ENCODE measurements at places on chromosomes 16 and 17.

DNA sequence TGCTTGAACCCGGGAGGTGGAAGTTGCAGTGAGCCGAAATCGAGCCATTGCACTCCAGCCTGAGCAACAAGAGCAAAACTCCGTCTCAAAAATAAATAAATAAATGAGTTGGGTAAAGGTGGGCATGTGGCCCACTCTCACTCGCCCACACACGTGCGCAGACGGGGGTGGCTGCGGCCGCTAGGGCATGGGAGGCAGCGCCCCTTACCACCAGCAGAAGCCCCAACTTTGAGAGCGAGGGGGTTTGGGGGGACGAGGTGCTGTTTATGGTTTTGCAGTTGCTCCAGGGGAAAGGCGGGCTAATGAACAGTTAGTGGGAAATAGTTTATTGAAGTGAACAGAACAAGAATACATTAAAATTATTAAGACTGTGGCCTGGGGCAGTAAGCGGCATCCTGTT is 14.9 kb upstream of the RBFOX3 start:
- no peak for DNase-seq

- DNase-seq, result no peak
Observed at GRCh38 chr17:65345261-65346005, 208.3 kb downstream of the RGS9 start.

DNA sequence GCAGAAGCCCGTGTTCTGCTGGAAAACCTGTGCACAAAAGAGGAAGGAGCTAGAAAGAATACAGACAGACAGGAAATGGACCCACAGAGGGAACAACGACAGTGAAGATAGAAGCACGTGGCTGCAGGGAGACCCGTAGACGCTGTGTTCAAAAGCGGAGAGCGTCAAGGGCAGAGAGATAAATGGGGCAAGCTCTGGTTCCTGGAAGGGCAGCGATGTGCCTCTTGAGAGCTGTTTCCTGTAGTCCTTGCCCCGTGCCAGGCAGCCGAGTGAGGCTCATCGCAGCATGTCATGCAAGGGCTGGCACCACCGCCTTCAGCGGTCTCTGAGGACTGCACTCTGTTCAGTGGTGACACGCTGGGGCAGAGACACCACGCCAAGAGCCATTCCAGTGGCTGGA is 43.6 kb upstream of the CACNG5 start:
- DNase-seq, result no peak

DNA sequence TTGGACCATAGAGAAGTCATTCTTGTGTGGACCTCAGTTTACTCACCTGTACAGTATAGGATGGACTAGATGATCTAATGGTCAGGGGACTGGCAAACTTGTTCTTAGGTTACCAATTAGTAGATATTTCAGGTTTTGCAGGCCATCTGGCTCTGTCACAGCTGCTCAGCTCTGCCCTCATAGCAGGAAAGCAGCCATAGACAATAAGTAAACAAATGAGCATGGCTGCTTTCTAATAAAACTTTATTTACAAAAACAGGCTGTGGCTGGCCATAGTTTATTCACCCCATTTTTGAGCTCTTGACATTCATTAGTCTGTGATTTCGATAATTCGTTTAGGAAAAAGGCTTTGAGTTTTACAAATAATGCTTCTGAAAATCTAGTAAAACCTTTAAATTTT is 12.7 kb downstream of the BPTF start:
- DNase-seq, result no peak

- DNase-seq, result peak; percentile 62
Observed at GRCh38 chr17:81513753-81514488, 1.3 kb upstream of the ACTG1 start.

DNA sequence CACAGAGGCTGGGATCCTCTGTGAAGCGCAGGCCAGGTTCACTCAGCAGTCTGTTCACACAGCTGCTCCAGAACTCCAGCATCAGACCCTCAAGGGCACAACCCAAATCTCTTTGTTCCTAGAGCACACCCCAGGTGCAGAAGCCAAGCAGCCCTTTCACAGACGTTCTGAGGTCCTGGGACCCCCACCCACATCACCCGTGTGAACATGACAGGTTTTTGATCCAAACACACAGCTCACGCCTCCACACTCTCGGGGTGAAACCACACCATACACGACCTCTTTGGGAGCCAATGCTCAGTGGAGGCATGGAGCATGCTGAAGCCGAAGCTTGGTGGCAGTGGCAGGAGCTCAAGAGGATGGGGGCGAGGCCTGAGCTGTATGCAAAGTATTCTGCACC is 97.4 kb downstream of the ZNF778 start:
- DNase-seq, result no peak

GRCh38 chr17:60155427-60155814 is 5.6 kb downstream of the CA4 start:
- DNase-seq, result no peak
